ENCODE measurements at places on chromosomes 16 and 17. TPM values are rescaled to one million over a fixed set of nuclear protein-coding genes. Genes with fewer than 3 reads are reported as not detected.

- no peak for DNase-seq
Measured at GRCh38 chr16:78443542-78444364, 344.3 kb downstream of the WWOX start.

DNA sequence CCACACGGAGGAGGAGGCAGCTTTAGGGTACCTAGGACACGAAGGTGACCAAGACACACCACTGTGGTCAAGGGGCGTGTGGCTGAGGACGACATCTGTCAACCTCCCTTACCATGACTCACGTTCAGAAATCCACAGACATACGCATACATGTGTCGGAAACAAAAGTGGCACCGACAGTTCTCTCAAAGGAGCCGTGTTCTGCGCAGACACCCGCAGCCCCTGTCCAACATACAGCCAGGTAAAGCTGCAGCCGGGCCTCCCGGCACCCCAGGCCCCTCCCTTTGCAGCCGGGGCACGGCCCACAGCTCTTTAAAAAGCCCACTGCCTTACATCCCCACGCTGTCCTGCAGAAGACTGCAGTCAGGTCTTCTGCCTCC, 40.5 kb upstream of the KLHDC4 start:
- DNase-seq = no peak

Gene CNP
- total RNA-seq = 28.7 TPM

Gene GGA3
- total RNA-seq = 15.5 TPM

Gene CTRB2
- total RNA-seq = not detected
